Fibroblast of lung (primary cell): ENCODE measurements at places on chromosomes 2 and 18. TPM values are rescaled to one million over a fixed set of nuclear protein-coding genes. Genes with fewer than 3 reads are reported as not detected.

DNA sequence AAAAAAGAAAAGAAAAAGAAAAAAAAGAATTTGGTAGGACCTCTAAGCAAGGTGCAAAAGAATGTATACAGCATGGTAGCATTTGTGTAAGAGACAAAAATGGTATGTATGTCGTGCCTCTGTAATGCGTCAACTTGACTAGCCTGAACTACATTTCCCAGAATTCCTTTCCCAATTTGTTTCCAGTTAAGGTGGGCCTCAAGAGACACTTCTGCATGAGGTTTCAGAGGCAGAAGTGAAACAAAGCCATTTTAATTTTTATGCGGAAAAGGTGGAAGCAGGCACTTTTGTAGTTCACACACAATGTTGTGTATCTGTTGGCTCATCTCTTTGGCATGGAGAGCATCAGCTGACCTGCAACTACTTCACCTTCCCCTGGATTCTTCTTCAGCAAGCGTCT lies 56.5 kb upstream of the PAPOLG start:
- DNase-seq: no peak

GRCh38 chr18:61738488-61738887 lies 154.3 kb downstream of the RNF152 start:
- peak; percentile 29 for DNase-seq

TWIST2 gene
- 85.2 and 97.7 TPM in 2 replicates for polyA plus RNA-seq

ST8SIA5 gene
- 0.01 and 0.20 TPM in 2 replicates for polyA plus RNA-seq

GRCh38 chr2:134712299-134712698 lies 6.5 kb downstream of the TMEM163 start:
- DNase-seq: no peak

- DNase-seq: peak; percentile 66
These were observed 1.0 kb upstream of the PMAIP1 start for GRCh38 chr18:59898609-59899297.
